Central memory CD8-positive, alpha-beta T cell (primary cell): ENCODE measurements at places on chromosomes 3 and 15.

DNA sequence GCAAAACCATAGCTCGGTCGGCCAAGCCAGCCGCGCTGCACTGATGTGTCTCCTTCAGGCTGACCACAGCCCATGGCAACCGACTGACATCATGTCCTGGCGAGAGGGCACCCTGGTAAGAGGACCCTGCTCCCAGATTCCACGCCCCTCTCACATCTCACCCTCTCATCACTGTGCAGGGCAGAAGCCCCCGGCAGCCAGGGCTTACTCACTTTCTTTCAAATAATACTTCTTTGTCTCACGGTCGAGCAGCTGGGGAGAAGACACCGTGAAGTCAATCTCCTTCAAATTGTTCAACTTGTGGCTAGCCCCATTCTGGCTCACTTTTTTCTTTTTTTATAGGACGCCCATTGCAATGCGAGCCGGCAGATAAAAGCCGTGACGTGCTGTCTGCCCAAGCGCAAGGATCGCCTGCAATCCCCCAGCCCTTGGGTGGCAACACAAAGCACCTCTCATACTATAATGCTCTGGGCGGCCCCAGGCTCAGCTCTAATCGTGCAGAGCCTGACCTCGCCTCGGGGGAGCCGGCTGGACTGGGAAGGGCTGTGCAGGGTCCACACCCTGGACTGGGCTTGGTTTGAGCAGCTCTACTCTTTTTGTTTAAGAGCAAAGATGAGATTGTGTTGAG lies 33.6 kb downstream of the VGLL4 start:
- DNase-seq = no peak

DNA sequence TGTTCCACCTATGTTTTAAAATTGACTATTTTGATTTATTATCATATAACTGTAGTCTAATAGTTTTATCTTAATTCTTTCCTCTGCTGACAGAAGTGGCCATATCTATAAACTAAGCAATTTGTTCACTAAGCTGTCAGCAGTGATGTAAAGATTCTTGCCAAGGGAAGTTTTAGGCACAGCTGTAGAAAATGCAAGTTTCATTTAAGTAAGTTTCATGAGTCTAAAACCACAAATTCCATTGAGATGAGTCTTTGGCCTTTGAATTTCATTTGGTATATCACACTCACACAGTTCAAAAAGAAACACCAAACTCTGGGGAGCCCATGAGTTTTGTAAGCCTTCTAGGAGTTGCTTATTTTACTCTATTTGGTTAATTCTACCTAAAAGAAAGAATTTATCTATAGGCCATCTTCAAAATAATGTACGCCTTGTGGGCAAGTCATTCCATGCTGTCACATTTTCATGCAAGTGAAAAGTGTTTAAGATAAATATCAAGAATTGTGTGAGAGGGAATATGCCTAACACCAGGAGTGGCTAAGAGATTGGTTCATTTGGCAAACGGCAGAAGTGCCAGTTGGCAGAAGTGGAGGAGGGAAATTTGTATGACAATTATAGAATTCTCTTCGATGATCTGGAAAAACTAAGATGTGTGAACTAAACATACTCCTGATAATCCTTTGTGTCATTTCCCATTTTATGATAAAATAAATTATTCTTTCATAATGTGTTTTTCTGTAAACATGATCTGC lies 292.9 kb downstream of the ZIC4 start:
- DNase-seq = no peak

DNA sequence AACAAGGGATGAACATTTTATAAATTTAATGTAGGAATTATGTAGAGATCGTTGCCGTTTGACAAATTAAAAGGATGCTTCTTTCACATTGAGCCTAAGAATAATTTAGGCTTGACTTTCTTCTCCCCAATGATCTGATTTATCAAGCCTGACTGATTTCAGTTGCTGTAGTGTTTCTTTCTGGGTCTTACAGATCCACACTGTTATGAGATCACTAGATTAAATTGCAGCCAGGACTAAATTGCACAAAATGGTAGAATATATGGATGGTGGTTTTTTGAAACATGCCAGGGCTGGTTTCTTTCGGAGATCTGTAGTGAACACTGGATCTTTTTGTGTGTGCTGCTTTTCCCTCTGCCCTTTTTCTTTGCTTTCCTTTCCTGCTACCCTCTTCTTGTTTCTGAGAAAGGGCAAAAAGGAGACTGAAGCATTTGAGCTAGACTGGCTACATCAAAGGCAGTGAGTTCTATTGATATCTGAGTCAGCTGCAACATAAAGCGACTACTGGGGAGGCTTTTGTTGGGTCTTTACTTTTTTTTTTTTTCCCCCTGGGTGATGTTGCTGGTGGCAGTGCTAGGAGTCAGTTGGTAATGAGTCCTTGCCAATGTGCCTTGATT lies 83.0 kb downstream of the AKAP13 start:
- no peak for DNase-seq

DNA sequence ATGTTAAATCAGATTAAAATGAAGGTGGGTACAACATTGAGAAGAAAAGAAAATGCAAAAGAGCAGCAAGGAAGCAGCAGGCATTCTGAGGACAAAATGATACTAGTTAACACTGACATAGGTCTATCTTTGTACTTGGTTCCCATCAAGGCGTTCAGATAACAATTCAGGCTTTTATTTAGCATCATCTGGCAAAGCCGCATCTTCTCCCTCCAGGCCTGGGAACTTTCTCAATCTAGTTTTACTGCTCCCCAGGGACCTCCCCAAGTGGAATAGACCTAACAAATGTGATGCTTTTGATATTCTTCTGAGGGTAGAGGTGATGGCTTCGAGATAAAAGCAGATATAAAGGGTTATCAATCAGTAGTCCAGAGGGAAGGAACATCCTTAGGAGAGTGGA lies 130.6 kb downstream of the C3orf38 start:
- DNase-seq = no peak

GRCh38 chr3:16072420-16073110 lies 101.9 kb upstream of the GALNT15 start:
- DNase-seq = no peak

- no peak for DNase-seq
Observed at GRCh38 chr15:72838311-72838731, 54.8 kb upstream of the ADPGK start.

GRCh38 chr3:25707268-25707926 lies 42.7 kb upstream of the TOP2B start:
- DNase-seq = no peak

DNA sequence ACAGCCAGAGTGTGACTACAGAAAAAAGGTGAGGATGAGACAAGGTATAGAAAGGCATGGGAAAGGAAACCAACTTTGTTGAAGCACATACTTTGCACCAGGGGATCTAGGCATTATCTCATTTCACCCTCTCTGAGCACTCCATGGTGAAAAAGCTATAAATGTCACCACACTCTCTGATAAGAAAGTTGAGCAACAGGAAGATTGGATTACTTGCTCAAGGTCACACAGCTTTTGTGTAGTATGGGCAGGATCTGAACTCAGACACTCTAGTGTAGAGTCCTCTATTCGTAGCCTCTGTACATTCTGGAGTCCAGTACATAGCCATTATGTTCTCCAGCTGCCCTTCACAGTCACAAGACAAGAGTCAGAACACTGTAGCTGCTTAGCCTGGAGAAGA lies 163.4 kb upstream of the SEMA6D start:
- DNase-seq = no peak

DNA sequence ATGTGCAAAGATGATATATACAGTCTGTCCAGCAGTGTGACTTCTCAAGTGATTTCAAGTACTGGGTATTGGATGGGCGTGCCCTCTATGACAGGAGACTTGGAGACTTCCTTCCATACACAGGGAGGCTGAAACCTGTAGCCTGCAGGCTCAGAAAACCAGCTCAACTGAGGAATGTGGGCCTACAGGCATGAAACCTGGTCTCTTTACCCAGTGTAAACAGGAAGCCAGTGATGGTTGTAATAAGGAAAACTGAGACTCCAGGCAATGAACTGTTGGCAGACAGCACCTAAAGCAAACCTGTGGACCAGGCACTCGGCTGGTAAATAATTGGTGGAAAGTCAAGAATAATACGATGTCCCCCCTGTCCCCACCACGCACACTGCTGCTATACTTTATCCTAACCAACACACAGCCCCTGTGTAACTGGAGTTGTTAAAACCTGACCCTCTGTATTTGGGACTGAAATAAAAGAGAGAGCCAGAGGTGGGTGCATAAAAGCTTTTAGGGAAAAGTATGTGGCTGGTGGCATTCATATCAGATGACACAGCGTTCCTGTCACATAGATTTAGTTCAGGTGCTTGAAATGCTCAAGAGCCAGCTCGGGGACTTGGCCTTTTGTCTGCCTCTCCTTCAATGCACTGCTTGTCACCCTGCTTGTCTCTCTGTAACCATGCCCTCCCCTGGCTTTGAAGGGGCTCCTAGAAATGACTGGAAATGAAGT lies 144.7 kb downstream of the TPRG1 start:
- DNase-seq = no peak

DNA sequence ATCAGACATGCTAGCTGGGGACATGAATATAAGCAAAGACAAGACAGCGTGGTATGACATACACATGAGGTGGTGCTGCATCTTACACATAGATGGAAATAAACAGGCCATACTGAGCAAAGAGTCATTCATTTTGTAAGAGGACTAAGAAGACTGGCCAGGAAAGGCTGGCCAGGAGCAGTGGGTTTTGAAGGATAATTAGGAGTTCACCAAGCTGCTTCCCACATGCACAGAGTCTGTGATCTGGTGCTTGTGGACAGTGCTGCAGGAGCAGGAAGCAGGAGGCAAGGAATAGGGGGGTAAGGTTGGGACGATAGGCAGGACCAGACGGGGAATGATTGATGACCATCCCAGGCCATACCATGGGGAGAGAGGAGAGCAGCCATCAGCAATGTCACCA lies 41.5 kb downstream of the ST8SIA2 start:
- no peak for DNase-seq
